NCI-H1105 treated with DMSO at 0.1 percent for 48 hours (cell line): ENCODE measurements at places on chromosomes 5 and 9.

DNA sequence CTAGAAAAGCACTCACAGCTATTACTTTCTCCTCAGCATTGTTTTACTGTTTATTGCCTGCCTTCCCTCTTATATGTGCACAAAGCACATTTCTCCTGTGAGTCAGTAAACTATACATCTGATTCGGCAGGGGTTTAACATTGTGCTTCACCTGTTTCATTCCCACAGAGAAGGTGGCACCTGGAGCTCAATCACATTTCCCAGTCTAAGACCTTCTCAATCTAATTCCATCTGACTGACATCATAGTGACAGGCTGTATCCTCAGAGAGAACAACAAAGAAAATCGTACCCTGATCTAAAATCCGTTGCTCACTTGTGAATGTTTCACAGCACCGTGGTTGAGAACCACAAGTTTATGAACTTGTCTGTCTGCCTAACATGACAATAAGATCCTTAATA is 92.4 kb upstream of the CAST start:
- DNase-seq: no peak

GRCh38 chr9:109143881-109144562 is 23.0 kb downstream of the FRRS1L start:
- DNase-seq: no peak

DNA sequence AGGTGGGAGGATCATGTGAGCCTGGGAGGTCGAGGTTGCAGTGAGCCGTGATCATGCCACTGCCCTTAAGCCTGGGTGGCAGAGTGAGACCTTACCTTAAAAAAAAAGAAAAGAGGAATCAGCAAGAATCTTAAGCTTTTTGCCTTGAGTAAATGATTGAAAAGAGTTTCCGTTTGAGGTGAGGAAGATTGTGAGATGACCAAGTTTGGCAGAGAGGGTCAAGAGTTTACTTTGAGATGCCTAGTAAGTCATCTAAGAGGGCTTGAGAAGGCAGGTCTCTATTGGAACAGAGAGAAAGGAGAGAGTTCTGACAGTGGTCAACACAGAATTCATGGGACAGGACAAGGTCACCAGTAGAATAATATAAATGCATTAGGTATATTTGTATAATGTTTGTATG is 572.1 kb downstream of the TLE4 start:
- DNase-seq: no peak

DNA sequence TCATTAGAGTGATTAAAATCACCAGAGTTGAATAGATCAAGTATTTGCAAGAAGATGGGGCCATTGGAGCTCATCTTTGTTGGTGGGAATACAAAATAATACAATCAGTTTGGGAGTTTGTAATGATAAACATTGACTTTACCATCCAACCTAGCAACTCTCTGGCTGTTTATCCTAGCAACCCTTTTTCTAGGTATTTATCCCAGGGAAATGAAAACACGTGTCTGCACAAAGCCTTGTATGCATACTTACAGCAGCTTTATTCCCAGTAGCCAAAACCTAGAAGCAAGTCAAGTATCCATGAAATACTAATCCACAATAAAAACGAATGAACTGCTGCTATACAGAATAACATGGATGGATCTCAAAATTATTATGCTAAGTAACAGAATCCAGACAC is 152.7 kb upstream of the DAB2 start:
- DNase-seq: no peak
